Activated B cell treated with CpG ODN at 0.5 μM for 24 hours (primary cell): ENCODE measurements at places on chromosomes 4 and X.

DNA sequence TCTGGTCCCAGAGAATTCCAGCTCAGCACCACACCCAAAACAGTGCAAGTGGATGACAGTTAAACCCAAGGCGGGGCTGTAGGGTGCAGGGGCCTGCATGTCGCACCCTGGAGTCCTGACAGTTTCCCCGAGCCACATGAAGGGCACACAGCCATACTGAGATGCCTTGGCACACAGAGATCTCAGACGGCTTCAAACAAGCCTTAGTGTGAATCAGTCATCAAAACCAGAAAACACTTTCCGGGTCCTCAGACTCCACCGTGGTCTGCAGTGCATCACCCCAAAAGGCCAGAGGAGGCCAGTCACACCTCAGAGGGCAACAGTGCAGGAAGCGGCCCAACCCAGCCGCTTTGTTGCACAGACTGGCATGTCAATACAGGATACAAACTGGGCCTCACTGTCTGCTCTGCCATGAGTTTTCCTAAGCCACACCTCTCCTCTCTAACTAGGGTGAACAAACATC is 64.6 kb upstream of the ENPP6 start:
- DNase-seq: no peak

DNA sequence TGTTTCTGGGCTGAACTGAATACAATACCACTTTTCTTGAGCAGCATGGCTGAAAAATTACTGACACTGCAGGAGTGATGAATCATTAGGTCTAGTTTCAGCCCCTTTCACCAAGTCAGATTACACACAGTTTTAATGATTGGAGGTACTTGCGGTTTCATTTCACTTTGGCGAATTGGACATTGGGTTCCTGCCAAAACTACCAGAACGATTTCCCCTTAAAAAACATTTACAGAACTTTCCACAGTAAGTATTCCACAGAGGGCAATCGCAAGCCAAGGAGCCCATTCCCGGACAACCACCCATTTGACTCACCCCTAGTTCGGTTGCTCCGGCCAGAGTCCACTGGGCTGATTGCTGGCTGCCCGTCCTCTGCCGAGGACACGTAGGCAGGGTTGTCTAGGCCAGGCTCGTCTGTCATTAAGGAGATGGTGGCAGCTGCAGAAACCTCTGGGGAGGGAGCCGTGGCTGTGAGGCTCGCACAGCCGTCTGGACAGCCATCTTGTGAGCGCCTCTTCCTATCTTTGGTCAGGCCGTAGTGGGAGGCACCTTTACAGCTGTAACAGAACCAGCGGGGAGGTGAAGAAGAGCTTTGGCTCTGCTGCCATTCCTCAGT is 83.5 kb downstream of the LNX1 start:
- no peak for DNase-seq

DNA sequence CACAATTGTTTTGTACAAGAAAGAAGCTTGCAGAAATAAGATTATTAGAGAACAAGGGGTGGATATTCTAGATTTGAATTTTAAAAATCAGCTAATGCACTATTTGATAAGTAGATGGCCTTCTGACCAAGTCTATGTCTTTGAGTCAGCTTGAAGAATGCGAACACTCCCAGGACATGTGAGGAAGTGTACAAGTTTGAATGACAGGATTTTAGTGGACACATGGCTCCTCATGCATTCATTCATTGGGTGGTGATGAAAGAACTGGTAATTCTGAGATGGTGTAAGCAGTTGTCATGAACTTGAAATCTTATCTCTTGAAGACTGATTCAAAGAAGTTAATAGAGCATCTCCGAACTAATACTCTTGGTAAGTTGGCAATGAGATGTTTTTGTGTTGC is 548.2 kb upstream of the CNKSR2 start:
- no peak for DNase-seq

DNA sequence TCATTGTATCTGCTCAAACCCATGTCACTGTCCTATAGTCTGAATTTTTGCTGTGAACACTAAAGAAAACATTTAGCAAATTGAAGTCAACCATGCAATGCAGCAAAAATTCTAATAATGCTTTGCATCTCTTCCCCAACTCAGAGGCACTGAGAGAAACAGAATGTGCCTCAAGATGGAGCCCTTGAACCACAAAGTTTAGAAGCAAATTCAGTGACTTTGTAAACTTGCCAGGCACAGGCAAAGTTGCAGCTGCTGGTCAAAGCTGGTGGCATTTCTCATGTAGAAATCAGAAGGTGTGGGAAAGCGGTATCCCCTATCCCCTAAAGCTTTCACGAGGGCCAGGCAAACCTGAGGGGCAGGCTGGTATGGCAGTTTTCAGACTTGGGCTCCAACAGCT is 121.7 kb upstream of the DIPK2B start:
- no peak for DNase-seq

GRCh38 chrX:10467793-10468192 is 152.6 kb downstream of the MID1 start:
- DNase-seq: no peak

- DNase-seq: no peak
Observed at GRCh38 chrX:118904218-118904617, 70.2 kb upstream of the LONRF3 start.

GRCh38 chr4:79147251-79147650 is 178.6 kb downstream of the NAA11 start:
- no peak for DNase-seq

DNA sequence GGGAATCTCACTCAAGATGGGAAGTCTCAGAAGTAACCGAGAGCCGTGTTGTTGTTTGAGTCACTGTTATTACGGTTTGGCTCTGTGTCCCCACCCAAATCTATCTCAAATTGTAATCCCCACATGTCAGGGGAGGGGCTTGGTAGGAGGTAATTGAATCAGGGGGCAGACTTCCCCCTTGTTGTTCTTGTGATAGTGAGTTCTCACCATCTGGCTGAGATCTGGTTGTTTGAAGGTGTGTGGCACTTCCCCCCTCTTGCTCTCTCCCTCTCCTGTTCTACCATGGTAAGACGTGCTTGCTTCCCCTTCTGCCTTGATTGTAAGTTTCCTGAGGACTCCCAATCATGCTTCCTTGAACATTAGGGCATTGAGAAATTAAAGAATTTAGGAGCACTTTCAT is 37.0 kb downstream of the HAND2 start:
- DNase-seq: no peak

- no peak for DNase-seq
Observed at GRCh38 chr4:10005632-10006031, 15.7 kb downstream of the SLC2A9 start.

GRCh38 chrX:91108761-91109160 is 325.9 kb upstream of the PABPC5 start:
- DNase-seq: no peak

GRCh38 chr4:159368320-159368719 is 265.4 kb downstream of the RAPGEF2 start:
- DNase-seq: no peak

- DNase-seq: peak; percentile 27
Observed at GRCh38 chrX:154370300-154371016, 4.0 kb downstream of the FLNA start.

DNA sequence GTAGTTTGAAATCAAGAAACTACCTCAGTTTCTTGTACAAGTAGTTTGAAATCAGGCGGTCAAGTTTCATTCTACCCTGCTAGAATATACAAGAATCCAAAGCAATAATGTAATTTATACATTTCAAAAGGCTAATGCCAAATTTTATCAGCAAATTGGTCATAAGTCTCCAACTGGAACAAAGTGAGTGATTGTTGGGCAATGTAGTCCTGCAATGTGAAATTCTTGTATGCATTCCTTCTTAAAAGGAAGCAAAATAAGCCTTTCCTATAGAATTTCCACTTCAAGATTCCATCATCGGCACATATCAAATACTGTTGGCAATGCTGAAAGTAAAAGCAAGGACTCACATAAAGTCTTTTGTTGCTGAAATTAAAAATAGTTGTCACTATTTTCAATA is 334.9 kb downstream of the IL1RAPL1 start:
- DNase-seq: no peak

DNA sequence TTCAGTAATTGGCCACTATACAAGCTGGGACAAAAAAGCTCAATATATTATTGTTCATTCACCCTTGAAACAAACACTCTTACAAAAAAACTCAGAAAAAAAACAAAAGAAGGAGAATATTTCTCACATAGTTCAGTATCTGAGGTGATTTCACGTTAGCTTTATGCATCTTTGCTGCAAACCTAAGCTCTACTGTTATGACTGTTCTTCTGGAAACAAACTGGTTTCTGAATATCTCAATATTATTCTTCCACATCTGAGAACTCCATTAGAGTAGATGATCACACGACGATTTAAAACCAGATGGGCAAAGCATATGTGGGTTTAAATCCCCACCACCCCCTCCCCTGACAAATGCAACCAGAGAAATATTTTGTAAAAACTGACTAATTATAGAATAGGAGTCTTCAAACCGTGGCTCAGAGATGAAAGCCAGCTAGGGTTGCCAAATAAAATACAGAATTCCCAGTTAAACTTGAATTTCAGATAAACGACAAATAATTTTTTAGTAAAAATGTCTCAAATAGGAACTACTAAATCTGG is 182.0 kb upstream of the FAM241A start:
- no peak for DNase-seq

GRCh38 chrX:13607996-13608365 is 38.6 kb downstream of the EGFL6 start:
- DNase-seq: no peak

GRCh38 chr4:24778464-24779225 is 16.7 kb upstream of the SOD3 start:
- no peak for DNase-seq

GRCh38 chrX:153381684-153382532 is 19.2 kb downstream of the PNMA6E start:
- no peak for DNase-seq

DNA sequence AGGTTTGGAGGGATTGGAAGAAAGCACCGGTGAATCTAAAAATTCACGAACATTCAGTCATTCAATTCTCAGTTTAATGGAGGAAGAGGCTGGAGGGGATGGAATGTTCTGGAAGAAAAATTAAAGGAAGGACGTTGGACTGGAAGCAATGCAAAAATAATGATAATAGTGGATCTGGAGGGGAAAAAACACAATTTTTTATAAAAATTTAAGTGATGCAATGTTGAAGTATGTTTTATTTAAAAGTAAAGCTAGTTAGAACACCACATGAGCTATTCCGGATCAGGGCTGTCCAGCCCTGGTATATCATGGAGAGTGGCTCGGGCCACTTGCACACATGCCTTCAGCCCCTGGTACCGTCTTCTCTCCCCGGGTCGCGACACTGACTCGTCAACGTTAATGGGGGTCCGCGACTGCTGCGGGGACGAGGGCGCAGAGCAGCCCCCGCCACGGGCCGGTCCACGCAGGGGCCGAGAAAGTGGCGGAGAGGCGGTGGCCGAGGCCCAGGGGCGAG is 204.6 kb downstream of the TENM3 start:
- no peak for DNase-seq

- no peak for DNase-seq
Observed at GRCh38 chr4:7820031-7820818, 119.4 kb downstream of the AFAP1 start.

GRCh38 chr4:37422102-37422501 is 177.6 kb downstream of the NWD2 start:
- DNase-seq: no peak

- no peak for DNase-seq
Observed at GRCh38 chr4:5424901-5425300, 283.5 kb downstream of the EVC2 start.
